ENCODE measurements at places on chromosomes 16 and 17. TPM values are rescaled to one million over a fixed set of nuclear protein-coding genes. Genes with fewer than 3 reads are reported as not detected.

- no peak for DNase-seq
Measured at GRCh38 chr17:82372249-82373071, 895 bp downstream of the UTS2R start.

DNA sequence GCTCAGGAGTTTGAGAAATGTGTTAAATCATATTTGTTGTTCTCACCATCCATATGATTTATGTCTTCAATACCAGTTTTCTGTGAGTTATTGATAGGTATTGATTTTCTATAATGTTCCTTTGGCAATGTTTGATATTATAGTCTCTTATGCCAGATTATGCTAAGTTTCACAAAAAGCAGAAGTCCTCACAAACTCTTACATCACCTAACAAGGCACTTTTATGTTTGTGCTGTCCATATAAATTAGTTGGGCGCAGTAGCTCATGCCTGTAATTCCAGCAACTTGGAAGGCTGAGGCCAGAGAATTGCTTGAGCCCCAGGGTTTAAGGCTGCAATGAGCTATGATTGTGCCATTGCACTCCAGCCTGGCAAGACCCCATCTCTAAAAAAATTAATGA, 12.6 kb upstream of the UQCRC2 start:
- DNase-seq, result no peak

DNA sequence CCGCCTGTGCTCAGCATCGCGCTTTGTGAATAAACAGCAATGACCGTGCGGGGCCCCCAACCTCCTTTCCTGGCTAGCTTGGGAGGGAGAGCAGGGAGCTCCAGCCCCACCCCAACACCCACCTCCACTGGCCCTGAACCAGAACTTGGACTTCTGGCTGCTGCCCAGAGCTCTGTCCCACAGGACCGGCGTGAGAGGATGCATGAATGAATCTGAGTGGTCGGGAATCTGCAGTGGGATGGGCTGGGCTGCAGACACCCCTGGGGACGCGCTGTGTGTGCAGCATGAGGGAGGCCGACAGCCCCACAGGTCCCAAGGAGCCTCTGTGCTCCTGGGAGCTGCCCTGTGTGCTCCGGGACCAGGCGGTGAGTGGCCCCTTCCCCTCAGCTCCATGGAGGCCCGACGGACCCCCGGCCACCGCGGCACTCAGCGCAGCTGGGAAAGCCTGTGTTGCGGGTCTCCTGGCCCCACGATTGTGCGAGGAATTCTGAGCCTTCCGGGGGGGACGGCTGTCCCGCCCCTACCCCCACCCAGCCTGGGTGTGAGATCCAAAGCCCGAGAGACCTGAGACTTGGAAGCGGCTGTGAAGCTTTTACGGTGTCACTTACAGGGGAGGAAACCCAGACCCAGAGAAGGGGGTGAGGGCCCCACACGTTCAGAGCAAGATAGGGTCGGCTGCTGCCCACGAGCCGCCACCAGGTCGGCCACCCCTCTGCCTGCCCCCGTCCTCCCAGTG, 5.4 kb downstream of the PIEZO1 start:
- peak; percentile 19 for DNase-seq

The CFAP119 gene
- 2.7 TPM for total RNA-seq

DNA sequence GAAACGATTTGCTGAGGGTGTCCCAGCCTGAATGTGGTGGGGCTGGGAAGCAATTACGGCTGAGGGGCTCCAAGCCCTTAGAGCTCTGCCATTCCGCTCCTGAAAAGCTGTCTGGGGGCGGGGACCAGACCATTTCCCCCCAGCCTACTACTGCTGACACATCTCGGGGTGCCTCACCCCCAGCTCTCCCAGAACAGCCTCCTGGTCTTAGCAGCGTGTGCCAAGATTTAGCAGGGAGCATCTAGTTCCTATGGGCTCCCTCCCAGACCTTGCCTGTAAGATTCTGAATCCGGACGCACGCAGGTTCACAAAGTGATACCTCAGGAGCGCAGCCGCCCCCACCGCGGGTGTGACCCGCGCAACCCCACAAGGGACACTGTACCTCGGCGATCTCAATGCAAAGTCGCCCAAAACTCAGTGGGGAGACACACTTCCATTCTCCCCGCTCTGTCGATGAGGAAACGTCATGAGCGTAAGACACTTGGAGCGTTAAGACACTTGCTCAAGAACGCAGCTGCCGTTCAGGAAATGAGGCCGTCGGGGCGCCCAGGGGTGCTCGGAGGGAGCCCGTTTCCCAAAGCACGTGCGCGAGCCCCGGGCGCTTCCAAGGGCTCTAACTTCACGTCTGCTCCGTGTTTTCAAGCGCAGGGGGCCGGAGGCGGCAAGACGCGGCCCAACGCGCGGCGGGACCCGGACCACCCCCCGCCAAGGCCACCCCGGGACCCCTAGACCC, 629 bp downstream of the GEMIN4 start:
- DNase-seq, result peak; percentile 33

GRCh38 chr17:1625053-1625452, 3.6 kb downstream of the SLC43A2 start:
- no peak for DNase-seq

DNA sequence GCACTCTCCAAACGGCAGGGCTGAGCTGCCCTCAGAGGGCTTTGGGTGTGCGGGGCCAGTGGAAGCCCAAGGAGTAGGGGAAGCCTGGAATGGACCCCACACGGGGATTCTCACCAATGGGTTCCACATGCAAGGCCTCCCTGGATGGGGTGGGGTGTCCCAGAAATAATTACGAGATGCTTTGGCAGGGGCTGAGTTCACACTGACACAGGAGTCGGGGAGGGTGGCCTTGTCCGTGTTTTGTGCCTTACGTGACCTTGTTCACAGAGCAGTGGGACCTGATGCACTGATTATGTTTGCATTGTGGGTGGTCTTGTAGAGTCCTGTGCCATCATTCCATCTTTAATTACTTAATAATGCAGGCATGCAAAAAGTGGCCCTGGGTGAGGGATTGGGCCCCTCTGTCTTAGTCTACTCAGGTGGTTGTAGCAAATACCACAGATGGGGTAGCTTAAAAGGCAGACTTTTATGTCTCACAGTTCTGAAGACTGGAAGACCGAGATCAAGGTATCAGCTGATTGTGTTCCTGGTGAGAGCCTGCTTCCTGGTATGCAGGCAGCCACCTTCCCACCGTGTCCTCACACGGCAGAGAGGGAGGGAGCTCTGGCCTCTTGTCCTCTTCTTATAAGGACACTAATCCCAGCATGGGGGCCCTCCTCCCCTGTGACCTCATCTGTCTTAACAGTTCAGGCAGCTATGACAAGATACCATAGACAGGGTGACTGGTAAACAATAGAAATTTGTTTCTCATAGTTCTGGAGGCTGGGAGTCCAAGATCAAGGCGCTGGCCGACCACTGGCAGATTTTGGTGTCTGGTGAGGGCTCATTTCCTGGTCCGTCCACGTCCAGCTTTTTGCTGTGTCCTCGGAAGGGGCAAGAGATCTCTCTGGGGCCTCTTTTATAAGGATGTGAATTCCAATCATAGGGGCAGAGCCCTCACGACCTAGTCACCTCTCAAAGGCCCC, 239.4 kb downstream of the IRF8 start:
- DNase-seq, result peak; percentile 6

The WNT3 gene
- 2.7 TPM for total RNA-seq

GRCh38 chr16:88058817-88059216, 107.6 kb downstream of the BANP start:
- no peak for DNase-seq

GRCh38 chr16:49921106-49921505, 65.2 kb upstream of the ZNF423 start:
- DNase-seq, result no peak

DNA sequence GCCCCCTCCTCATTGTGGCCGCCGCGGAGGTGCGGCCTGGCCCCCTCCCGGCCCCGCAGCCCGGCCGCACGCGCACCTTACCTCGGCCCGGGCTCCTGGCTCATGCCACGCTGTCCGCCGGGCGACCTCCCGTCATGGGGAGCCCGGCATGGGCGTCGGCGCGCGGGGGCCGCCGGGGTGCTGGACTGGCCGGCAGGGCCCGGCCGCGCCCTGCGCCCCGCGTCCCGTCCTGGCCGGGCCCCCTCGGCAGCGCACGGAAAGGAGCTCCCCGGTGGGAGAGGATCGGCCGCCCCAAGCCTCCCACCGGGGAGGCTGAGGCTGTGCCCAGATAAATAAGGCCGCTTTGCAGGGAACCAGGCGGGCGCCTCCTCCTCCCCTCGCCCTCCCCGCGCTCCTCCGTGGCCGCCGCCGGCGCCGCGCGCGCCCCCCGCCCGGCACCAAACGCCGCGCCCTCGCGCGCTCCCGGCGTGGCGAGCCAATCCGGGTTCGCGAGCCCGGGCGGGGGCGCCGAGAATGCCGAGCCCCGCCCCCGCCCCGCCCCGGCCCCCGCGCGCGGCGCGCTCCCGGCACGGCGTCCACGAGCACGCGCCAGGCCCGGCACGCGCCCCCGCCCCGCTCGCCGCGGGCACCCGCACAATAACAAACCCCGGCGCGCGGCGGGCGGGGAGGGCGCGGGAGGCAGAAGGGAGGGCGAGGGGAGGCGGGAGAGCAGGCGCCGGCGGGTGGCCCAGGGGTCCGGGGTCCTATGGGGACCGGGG, at the start of gene FBXL16:
TSS of gene FBXL16 (minus strand) at position 371 of the 758 bp plus-strand sequence. CDS start 8,396 bp downstream, outside the sequence.
- peak; percentile 70 for DNase-seq

The CCL7 gene
- not detected for total RNA-seq

The TMC6 gene
- 72.2 TPM for total RNA-seq

The DNAAF8 gene
- total RNA-seq, result not detected

DNA sequence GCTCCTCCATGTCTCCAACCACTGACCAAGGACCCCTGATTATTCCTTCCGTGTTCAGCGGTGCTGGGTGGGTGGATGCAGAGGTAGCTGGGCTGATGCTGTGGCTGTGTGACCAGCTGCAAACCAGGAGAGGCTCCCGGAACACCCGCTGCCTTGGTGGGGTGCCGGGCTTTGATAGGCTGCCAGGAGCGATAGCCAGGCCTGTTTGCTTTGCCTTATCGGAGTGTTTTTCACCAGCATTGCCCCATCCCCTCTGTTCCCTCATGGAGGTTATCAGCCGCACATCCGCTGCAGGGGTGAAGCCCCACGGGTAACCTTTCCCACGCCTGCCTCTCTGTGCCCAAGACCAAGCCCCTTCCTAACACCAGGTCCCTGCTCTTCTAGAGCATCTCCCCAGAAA, 354.3 kb downstream of the C16orf95 start:
- no peak for DNase-seq

GRCh38 chr17:69350911-69351310, 24.0 kb upstream of the ABCA5 start:
- DNase-seq, result no peak

DNA sequence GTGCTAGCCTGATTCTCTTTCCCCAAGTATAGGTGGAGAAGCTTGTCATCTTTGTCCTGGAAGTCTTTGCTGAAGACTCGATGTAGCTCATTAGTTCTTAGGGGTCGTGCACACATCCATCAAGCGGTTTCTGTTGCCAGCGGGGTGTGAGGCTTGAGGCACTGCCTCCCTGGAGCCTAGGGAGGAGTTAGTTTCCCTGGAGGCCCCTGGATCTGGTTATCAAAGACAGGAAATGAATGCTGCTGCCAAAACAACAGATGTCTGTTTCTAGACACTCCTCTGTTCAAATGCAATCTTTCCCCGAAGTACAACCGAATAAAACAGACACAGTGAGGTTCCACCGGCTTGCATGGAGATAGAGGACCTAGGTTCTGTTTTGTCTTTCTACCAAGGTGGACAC, 17.5 kb downstream of the HS3ST4 start:
- peak; percentile 13 for DNase-seq

DNA sequence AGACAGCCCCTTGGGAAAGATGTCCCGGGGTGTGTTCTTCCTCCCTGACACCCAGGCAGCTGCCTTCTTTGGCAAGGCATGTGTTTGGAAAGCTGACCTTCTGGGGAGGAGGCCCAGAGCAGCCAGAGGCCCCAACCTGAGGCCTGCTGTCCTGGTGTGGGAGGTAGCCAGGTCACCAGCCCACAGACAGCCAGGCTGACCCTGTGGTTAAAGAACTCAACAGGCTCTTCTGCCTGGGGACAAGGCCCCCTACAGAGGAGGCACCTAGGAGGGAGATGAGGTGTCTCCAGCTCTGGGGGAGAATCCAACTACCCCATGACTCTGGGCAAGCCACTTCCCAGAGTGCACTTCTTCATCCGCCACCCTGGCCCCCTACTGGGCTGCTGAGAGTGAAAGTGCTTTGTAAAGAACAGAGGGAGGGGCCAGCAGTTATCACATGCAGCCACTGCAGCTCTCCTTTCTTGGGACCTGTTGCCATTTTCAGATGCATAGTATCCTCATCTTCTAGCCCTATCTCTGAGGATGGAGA, 13.1 kb upstream of the SREBF1 start:
- DNase-seq, result peak; percentile 63

GRCh38 chr16:50820225-50820624, 78.3 kb downstream of the CYLD start:
- no peak for DNase-seq

DNA sequence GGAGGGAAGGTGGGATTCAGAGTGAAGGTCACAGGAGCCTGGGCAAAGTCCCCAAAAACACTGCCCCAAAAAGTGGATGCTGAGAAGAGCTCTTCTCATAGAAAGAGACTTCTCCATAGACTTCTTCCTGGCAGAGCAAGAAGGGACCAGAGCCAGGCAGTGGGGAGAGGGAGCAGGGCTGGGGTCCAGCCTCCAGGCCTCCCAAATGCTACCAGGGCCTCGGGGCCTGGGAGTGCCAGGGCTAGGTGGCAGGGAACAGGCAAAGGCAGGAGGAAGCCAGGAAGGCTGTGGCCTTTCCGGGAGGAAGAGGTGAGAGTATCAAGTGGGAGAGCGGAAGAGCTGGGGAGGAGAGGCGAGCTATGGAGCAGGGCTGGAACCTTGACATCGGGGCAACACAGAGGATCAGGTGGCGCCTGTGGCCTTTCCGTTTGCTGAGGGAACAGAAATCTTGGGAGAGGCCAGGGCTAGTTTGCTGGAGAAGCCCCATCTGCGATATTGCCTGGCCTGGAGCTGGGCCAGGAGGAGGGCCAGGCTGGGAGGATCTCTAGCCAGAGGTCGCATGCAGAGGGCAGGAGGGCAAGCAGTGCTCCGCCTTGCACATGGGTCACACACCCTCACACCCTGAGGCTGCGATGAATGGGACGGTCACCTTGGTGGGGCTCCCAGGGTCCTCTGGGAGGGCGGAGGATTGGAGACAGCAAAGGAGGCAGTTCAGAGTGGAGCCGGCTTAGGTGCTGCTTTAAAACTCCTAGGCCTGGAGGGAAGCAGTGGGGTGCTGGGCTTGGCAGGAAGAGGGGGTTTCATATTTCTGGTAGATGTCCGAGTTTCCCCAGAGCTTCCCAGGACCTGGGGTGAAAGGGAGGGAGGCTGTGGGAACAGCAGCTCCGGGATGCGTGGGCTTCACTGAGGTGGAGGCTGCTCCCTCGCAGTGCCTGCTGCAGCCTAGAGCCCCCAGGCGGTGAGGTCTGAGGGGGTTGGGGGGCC, 3.4 kb downstream of the SLC16A5 start:
- DNase-seq, result no peak

Measured in GM23338 (cell line).